ENCODE measurements at places on chromosomes 2 and 18.
A peak's percentile ranks its signal among the peaks of the same experiment; 100 is the strongest.

GRCh38 chr18:11089931-11090715, 59.2 kb downstream of the PIEZO2 start:
- no peak for DNase-seq

GRCh38 chr18:80192653-80193385, 54.5 kb downstream of the PARD6G start:
- no peak for DNase-seq

DNA sequence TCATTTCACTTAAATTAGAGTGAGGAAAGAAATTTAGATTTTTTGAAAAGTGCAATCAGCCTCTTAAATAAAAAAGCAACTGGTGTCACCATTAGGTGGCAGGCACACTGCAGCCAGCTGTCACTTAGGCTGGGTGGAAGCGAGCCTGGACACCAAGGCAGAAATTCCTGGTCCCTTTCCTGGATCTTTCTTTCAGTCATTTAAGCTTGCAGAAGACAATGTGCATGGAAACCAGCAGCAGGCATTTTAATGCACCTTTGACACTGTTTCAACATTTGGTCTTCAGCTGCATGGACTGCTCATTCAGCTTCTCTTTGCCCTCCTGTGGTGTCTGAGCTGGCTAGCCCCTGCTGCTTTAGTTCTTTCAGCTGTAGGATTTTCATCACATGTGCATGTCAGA, 61.0 kb downstream of the AQP4 start:
- no peak for DNase-seq

- no peak for DNase-seq
These were observed 40.0 kb downstream of the EPC2 start for GRCh38 chr2:148684507-148684906.

- DNase-seq, result peak; percentile 91
These were observed 139.9 kb downstream of the THADA start for GRCh38 chr2:43455731-43456642.

DNA sequence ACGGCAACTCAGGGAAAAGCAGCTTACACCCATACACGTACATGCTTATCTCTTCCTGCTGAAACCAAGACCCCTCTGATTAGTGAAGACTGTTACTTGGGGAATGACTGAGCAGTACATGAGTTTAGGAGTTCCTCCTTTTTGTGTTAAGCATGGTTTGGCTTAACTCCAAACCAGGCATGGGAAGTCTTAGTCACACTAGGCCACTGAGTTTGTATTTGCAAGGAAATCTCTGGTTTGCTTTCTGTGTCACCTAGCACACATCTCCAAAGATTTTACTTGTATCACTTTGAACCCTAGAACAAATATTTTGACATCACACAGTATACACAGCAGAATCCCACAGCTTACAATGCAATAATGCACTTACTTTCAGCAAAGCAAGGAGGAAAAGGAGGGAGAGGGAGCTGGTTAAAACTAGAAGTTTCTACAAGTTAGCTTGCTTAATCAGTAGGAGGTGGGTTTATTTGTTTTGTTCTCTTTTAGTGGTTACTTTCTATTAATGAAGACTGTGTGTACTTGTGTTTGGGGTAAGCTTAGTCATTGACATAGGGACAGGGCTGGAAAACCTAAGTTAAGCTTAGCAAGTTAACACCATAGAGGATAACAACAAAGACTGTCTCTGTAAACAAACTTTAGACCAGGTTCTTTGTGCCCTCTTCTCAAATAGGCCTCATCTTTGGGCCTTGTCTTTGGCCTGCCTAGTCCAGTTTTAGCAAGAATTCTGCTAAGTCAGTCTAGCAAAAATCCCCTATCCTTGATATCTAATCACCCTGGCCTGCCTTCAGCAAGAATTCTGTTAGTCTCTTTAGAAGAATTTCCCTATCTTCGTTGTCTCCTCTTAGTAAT, 219.4 kb downstream of the MREG start:
- peak; percentile 96 for DNase-seq

GRCh38 chr2:73076701-73077423, 5.3 kb upstream of the SFXN5 start:
- no peak for DNase-seq

GRCh38 chr18:5059696-5060032, 137.4 kb downstream of the AKAIN1 start:
- DNase-seq, result no peak

GRCh38 chr2:186693446-186693832, 421 bp upstream of the FAM171B start:
- DNase-seq, result no peak

- DNase-seq, result no peak
These were observed 102.4 kb downstream of the LDLRAD4 start for GRCh38 chr18:13320891-13321425.

GRCh38 chr2:11562476-11562875, 28.6 kb downstream of the GREB1 start:
- DNase-seq, result no peak

DNA sequence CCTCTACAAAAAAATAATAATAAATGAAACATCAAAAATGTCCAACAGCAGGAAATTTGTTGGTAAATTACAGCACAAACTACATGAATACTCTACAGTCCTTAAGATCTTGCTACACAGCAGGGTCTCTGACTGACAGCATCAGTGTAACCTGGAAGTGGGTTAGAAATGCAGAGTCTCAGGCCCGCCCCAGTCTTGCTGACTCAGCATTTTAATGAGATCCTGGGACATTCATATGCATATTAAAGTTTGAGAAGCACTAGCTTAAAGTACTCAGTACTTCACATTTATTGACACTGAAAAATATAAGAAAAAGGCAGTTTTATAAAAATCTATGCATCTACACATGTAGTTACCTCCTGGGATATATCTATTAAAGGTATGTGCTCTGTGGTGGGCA, 21.7 kb downstream of the ST3GAL5 start:
- no peak for DNase-seq

DNA sequence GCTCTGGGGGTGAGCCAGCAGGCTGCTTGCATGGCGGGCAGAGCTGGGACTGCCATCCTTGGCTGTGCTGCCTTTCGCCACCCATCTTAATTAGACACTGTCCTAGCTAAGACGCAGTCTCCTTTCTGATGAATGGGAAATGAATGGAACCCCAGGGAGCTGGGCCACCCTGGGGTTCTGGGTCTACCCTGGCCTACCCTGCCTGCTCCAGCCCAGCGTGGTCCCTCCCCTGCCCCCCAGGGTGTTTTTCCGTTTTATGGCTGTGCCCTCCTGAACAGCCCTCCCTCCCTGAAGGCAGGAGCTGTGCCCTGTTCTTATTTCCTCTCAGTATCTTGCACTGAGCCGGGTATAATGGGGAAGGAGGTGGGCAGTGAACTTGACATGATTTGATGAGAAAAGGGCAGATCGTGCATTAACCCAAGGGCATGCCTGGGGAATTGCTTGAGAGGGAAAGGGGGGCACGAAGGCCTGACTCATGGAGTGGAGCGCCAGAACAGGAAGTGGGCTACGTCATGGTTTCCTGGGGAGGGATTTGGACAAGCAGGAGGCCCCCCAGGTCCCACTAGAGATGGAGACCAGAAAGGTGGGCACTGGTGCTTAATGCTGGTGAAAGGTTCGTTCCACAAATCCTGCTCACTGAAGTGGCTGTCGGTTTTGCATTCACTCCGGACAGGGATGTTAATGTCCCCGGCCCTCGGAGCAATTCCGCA, 165.0 kb downstream of the KLHL29 start:
- DNase-seq, result peak; percentile 48

- no peak for DNase-seq
These were observed 31.6 kb upstream of the MAP3K20 start for GRCh38 chr2:173043897-173044519.

DNA sequence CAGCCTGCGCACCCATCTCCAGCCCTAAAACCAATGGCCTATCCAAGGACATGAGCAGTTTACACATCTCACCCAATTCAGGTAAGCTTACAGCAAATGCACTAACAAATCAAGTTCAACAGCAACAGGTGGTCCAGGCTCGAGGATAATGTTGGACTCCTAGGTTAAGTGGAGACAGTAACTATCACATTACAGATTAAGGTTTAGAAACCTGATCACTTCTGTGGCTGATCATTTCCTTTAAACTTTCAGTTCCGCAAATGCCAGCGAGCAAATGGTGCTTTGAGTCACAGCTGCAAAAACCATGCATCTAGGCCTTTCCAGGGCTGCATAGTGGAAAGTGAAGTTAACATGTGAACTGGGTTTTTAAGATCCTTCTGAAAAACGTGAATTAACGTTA, 259.4 kb downstream of the GBX2 start:
- no peak for DNase-seq

DNA sequence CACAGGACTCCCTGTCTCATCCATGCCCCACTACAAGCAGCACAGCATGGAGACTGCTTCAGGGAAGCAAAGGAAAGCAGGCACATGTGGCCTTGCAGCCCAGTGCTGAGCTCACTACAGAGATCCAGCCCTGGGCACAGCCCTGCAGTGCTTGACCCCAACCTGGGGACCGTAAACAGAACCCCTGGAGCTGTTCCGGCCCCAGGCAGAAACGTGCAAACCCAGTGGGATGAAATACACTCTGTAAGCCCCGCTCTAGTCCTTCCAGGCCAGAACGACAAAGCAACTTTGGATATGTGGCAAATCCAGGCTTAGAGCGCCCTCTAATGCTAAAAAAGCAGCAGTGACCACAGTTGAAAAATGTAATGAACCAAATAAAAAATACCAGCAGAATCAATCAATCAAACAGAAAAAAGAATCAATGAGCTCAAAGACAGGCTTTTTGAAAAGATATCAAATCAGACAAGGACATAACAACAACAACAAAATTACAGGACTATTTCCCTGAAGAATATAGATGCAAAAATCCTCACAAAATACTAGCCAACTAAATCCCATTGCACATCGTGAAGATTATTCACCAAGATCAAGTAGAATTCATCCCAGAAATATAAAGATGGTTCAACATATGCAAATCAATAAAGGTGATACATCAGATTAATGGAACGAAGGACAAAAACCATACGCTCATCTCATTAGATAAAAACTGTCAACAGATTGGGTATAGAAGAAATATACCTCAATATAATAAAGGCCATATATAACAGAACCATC, 45.6 kb downstream of the ZNF519 start:
- DNase-seq, result peak; percentile 23

GRCh38 chr2:179664972-179665812, 196.2 kb downstream of the ZNF385B start:
- DNase-seq, result no peak

DNA sequence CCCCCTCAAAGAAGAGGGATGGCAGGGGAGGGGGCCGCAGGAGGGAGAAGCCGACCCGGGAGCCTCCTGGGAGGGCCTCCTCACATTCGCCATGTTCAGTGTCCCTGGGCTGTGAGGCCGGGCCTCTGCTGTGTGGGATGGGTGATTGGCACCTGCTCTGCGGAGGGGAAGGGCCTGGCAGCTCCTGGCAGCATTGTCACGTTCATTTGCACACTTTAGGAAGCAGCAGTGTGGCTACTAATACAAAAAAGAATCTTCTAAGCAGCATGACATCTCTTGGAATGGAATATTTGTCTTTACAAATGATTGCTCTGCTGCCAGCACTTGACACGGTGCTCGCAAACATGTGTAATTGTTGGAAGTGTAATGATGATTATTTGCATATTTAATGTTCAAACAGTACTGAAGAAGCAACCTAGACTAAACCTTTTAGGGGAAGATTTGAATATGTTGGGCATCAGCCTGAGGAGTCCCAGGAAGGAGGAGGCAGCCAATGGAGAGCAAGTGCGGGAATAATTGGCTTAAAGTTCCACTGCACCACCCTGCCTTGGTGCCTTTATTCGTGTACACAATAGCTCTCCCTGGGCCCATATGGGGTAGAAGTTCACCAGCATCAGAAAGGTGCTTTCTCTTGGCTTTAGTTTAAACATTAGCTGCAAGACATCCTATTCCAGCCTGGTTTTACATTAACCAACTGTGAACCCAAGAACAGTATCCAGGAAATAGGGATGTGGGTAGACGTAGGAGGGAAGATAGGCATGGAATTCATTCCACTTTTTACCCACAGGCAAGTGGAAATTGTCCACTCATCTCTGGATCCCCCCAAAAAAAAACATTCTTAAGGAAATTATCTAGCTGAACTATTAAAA, 404.9 kb downstream of the TMEM182 start:
- DNase-seq, result no peak

DNA sequence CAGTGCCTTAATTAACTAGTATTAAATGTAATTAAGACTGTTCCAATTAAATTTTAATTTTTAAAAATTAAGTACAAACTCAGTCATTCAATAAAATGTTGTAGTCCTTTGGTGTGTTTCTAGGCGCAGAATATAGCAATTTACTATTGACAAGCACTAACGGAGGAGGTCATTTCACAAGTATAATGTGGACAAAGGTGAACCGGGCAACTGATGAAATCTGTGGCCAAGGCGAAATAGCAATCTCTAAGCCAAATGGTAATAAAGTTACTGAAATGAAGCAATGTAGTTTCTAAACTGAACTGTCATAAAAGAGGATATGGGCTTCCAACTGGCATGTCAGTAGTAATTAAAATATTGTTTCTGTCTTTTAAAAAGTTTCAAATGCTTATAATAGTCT, 27.5 kb downstream of the FIGN start:
- no peak for DNase-seq

DNA sequence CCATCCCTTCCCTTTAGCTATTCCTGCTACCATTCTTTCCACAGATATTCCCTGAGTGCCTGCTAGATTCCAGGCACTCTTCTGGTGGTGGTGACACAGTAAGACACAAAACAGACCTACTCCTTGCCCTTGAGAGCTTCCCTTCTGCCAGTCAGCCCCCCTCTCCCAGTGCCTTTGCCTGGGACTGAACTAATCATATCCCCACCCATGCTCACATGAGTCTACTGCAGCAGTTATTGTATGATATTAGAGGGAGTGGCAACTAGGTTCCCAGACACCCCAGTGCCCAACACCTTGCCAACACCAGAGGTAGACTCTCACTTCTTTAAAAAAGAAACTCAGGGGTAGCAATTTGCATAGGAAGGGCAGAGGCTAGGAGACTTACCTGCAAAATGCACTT, 7.2 kb upstream of the LBH start:
- DNase-seq, result no peak

GRCh38 chr2:42045848-42046748, 1.7 kb upstream of the PKDCC start:
- DNase-seq, result peak; percentile 66

- no peak for DNase-seq
These were observed 3.0 kb upstream of the ASPRV1 start for GRCh38 chr2:69964353-69964841.

DNA sequence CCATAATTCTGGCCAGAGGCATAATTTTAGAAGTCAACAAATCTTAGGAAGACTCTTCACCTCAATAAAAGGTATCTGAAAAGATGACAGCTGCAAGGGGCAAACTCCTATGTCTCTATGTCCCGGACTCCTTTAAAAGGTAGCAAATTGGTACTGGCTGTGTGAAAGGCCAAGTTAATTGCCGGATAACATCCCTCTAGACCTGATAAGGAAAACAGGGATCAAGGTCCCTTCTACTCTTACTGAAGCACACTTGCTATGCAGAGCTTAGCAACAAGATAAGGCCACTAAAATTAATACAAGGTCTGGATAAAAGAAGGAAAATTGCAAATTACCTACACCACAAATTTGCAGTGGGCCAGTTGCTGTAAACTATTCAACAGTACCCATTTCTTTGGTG, 141.0 kb upstream of the EPC2 start:
- no peak for DNase-seq

- DNase-seq, result no peak
These were observed 147.3 kb downstream of the AGAP1 start for GRCh38 chr2:235640926-235641723.

Measured in mesenchymal stem cell (in vitro differentiated cells and primary cell).